ENCODE measurements at places on chromosomes 11 and 22.
A peak's percentile ranks its signal among the peaks of the same experiment; 100 is the strongest.

DNA sequence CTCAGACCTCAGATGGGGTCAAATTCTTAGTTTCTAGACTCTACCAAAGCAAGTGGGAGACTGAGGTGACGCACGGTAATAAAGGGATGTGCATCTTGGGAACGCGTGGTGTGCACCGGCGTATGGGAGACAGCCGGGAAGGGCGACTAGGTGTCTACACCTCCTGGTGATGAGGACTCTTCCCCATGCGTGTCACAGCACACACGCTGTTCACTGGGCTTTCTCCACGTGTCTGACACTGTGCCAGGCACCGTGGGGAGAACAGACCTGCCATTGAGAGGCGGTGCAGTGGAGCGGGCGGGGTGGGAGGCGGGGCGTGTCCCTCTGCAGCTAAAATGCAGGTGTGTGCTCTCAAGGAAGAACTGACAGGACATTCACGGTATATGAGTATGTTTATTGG is 5.3 kb downstream of the FXYD6 start:
- no peak for DNase-seq

DNA sequence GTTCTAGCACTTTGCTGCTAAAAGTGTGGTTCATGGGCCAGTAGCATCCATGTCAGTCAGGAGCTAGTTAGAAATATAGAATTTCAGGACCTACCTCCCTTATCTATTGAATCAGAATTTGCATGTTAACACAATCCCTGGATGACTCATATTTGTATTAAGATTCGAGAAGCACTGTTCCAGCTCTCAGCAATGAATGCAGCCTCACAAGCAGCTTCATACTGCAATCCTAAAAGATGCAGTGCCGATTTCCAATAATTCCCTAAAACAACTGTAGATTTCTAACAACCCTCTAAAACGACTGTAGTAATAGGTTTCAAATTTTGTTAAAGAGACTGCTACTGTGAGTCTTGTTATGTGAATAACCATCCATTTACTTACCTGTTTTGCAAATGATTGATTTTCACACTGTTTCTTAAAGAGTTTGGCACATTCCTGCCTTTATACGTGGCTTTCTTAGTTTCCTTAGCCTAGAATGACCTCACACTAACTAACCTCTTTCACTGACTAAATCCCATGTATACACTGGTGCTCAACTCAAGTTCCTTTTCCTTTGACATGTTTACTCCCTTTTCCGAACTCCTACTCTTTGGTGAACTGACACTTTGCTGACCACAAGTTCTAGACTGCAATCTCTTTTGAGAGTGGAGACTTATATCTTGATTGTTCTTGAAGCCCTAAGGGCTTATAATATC is 511.8 kb downstream of the METTL15 start:
- no peak for DNase-seq

DNA sequence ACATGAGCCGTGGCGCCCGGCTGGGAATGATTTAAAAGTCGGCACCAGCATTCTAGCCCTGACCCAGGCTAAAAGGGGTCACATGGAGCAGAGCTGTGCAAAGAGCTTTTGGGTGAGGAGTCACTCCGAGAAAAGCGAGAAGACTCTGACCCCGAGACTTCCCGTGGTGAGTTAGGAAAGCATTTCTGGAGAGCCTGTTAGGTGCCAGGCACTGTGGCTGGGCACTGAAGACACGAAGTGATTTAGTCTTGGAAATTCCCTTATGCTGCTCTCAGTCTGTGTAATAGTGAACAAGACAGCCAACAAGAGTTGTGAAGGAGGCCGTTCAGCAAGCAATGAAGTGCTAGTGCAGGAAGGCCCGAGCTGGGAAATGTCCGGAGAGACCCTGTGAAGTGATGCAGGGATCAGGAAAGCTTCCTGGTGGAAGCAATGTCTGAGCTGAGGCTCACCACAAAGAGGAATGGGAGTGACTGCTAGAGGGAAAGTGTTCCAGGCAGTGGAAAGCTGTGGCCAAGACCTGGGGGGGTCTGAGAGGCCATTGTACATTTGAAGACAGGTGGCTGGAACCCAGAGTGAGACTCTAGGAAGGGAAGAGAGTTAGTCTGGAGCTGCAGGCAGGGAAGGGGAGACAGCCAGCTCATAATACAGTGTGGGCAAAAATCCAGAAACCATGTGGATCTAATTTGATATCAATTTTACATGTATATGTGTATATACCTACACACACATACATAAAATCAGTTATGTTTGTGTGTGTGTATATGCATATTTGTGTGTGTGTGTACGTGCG is 31.6 kb downstream of the MARK2 start:
- DNase-seq = no peak

GRCh38 chr22:24118689-24119384 is 62.5 kb upstream of the SUSD2 start:
- no peak for DNase-seq

GRCh38 chr22:35488513-35488912 is 52.1 kb upstream of the RASD2 start:
- DNase-seq = no peak

GRCh38 chr11:128886406-128887124 is 4.6 kb upstream of the KCNJ5 start:
- peak; percentile 50 for DNase-seq

- no peak for DNase-seq
Measured at GRCh38 chr11:100851147-100851546, 164.1 kb downstream of the ARHGAP42 start.

DNA sequence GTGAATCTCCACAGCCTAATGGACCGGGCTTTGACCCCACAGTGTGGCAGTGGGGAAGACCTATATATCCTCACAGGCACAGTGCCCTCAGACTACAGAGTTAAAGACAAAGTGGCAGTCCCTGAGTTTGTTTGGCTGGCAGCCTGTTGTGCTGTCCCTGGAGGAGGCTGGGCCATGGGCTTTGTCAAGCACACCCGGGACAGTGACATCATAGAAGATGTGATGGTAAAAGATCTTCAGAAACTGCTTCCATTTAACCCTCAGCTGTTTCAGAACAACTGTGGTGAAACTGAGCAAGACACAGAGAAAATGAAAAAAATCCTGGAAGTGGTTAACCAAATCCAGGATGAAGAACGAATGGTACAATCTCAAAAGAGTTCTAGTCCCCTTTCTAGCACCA is 39.0 kb downstream of the ENDOD1 start:
- no peak for DNase-seq

DNA sequence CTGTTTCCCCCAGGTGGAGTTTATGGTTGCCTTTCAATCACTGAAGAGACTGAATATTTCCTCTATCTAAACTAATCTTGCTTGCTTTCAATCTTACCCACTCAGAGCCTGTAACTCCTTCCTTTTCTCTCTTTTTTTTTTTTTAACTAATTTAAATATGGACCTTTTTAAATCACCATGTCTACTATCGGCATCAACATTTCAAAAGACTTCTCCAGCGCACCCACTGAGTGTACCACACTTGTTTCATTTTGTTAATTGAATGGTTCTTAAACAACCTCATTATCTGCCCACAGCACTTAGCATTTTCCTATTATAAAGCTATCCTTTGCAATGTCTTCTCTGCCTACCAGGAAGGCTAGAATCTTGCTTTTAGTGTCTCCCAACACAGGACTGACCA is 1212.5 kb downstream of the LRRC4C start:
- DNase-seq = no peak

All from WERI-Rb-1 (cell line).